ENCODE measurements at places on chromosomes 13 and 19.

DNA sequence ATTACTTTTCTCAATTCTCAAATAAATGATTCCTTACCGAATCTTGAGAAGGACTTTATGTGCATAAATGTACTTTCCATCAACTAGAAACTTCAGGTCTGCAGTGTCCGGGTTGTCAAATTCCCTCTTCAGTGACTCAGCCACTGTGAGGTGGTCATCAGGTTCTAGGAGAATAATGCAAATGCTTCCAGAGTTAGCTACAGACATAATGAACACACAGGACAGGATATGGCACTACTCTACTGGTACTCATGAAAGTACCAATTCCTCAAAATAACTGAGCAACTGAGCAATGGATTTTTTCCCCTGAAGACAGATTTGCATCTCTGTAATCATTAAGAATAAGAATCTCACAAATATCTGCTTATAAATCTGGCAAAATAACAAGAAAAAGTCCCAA, 31.2 kb downstream of the RCBTB2 start:
- no peak for DNase-seq

- DNase-seq: no peak
Measured at GRCh38 chr19:42466521-42467182, 23.9 kb upstream of the CXCL17 start.

DNA sequence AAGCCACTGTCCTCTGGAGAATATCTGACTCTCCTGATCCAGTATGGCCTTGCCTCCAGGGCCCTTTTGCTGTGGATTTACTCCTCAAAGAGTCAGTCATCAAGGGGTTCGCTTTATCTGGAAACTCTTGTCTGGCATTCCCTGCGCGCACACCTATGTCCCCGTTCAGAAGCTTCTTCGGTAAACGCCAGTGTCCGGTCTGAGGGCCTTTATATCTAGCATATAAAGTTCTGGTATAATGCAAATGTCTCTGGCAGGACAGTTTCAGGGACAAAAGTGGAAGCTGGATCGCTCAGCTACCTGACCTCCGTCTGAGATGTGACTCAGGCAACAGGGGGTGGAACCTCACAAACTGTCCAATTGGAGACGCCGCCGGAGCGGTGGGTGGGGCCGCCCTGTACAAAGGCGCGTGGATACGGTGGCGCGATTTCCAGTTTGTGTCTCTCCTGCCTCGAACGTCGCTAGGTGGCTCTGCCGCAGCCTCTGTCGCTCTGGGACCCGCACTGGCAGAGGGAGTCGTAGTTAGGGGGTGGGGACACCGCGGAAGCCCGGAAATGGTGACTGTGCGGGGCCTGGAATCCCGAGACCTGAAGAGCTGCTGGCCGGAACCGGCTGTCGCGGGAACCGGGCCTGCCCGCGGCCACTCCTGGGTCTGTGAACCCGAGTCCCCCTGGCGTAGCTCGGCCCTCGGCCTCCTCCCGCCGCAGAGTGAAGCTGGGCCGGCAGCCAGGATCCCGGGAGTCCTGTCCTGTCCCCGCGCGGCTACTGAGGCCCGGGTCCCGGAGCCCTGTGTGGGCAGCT, 10.6 kb upstream of the ZNF709 start:
- DNase-seq: peak; percentile 40

GRCh38 chr19:18650021-18650390, 13.2 kb downstream of the KLHL26 start:
- no peak for DNase-seq

DNA sequence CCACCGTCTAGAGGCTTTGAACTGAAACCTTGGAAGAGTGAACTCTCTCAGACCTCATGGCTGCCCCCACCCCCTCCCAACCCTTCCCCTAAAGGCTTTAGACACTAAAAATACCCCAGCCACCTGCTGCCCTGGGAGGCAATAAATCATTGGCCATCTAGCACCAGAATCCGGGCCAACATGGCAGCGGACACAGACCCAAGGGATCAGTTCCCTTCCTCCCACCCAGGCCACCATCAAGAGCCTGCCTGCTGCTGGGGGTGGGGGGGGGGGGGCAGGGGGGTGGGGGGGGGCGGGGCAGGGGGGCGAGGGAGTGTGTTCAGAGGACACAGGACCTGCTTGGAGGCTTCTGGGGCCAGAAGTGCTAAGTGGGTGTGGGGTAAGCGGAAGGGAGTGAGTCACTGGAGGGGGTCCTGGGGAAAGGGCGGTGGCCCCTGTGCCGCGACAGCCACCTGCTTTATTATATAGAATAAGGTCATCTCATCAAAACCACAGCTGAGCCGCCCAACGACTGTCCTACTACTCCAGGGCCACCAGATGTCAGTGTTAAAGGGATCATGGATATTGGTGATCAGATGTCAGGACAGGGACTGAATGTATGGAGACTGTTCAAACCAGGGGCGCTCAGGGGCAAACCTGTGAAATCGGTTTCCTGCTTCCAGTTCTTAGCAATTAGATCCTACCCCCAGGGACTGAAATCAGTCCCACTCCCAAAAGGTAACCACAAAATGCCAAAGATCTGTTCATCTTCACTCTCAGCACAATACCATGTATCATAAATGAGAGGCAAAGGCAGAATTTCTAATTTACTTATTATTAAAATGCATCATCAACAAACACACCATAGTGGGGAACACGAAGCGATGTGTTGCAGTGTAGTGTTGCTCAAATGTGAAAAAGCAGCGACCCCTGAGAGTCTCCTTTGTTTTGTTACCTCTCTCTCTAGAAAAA, 24.3 kb downstream of the ARL11 start:
- no peak for DNase-seq

DNA sequence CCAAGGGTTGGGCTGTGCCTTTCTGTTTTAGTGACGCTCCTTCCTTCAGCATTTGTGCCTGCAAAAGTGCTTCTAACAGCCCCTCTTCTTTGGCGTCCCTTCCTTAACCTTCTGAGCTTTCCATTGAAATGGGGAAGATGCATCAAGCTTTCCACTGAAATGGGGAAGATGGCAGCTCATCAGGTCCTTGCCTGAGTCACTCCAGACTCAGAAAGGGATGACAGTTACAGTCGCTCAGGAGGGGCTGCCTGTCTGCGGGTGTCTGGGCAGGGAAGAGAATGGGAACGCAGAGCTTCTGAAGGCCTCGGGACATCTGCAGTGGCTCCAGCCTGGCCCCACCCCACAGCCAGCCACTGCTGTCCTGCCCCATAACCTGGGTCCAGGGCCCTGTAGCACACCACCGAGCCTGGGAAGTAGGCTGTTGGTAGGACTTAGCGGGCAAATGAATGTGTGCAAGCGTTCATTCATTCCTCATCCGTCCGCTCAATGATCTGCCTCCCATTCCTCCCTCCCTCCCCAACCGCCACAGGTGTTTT, 9.8 kb downstream of the AP1M1 start:
- DNase-seq: no peak

DNA sequence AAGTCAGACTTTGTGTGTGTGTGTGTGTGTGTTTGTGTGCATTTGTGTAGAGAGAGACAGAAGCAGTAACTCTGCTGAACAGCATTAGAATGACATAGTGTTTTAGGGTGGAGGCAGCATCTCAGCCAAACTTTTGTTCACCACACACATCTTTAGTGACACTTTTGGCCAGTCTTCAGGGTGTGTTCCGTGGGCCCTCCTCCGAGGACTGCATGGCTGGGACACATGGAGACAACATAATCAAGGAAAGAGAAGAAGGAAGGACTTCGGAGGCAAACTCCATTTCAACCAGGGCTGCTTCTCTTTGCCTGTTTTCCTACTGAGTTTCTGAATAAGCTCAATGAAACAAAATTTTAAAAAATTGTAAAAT, 205.1 kb downstream of the LHFPL6 start:
- DNase-seq: no peak

DNA sequence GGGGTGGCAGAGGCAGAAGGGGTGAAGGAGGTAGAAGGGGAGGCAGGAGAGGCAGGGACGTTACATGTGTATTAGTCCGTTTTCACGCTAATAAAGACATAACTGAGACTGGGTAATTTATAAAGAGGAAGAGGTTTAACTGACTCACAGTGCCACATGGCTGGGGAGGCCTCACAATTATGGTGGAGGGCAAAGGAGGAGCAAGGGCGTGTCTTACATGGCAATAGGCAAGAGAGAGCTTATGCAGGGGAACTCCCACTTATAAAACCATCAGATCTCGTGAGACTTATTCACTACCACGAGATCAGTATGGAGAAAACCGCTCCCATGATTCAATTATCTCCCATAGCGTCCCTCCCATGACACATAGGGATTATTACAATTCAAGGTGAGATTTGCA, 19.0 kb upstream of the ACOD1 start:
- DNase-seq: no peak

- no peak for DNase-seq
Measured at GRCh38 chr13:33272531-33273124, 12.9 kb downstream of the STARD13 start.

GRCh38 chr19:54201980-54202379, 1.3 kb downstream of the RPS9 start:
- no peak for DNase-seq

- no peak for DNase-seq
Measured at GRCh38 chr13:40596484-40596883, 70.0 kb downstream of the FOXO1 start.

DNA sequence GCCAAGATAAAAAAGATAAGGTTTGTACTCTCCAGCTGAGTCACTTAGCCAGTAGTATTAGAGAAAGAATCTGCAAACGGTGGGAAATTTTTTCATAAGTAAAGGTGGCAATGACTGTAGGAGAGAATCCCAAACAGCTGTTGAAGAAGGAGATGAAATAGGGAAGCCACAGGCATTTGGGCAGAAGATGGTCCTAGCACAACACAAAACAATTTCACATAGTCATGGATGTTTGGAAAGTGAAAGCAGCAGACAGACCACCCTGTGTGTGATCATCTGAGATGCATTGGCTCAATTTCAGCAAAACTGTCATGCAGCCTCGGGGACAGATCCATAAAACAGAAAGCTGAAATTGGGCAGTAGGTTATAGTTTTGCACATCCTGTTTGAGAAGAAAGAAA, 2832.4 kb downstream of the PCDH9 start:
- no peak for DNase-seq

DNA sequence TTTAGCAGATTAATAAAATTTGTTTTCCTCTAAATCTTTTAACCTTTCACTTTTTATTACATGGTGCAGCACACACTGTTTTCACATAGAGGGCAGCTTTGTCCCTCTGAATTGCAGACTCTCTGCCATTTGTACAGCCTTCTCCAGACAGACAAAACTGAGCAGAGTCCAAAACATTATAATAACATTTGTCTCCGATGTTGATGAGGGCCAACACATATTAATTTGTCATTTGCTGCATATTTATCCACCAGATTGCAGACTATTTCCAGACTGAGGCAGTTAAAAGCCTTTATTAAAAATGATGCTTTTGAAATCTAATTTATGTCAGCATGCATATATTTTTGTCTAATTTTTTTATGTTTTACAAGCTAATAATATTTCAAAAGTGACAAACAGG, 1251.9 kb upstream of the SLC10A2 start:
- peak; percentile 35 for DNase-seq

DNA sequence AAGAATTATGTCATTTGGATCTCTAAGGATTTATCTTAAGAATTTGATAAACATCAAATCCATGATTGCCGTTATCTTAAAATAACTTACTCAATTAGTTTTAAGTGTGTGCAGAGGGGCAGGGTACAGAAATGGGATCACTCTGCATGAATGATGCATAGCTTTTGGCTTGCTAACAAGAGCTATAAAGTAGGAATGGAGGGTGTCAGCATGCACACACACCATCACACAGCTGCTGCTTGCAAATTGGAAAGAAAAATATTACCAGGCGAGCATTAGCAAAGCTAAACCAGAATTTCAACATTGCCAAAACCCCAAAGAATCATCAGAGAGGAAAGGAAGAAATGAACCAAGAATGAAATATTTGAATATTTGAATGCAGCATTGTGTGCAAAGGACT, 580.6 kb downstream of the LMO7 start:
- no peak for DNase-seq

DNA sequence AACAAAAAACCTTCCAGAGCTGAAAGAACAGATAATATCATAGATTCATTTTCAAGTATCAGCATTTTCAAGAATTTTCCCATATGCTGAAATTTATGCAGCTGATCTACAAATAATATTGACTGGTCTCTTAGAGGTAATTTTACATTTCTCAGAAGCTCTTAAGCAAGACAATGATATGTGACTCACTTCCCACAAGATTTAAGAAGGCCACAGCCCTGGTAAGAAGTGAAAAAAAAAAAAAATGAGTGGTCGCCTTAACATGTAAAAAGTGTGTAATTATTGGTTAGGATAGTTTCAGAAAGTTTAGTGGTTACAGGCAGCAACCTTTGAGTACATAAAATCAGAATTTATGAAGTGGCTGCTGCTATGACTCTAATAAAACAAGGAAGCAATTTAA, 54.5 kb downstream of the NUFIP1 start:
- DNase-seq: no peak

DNA sequence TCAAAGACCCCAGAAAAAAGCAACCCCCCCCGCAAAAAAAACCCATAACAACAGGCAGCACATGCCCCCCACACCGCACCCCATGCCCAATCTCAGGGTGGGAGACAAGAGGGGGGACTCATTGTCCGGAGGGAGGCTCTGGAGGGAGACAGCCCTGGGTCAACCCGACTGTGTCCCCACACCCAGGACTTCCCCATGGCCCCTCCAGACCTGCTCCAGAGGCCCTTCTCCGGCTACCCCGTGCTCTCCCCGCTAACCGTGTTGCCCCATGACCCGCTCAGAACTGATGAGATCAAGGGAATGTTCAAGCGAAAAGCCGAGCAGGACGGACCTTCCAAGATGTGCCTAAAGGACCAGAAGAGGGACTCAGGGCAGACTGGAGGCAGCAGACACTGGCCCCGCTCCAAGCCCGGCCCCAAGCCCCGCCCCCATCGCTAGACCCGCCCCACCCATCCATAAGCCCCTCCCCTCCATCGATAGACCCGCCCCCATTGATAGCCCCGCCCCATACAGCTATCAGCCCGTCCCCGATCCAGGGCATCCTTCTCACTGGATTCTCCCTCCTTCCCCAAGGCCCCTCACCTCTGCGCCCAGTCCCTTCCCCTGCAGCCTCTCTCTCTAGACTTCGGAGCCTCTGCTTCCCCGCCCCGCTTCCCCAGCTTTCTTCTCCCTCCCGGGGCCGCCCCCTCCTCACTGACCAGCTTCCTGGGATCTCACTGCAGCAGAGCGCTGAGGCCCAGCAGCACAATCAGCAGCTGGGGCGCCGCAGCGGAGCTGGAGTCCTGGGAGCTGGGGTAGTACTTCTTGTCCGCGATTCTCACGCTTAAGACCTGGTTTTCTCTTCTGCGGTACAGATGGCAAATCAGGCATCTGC, 2.2 kb downstream of the BST2 start:
- no peak for DNase-seq

- DNase-seq: no peak
Measured at GRCh38 chr19:43628646-43629326, 9.4 kb upstream of the ZNF428 start.
